NCI-H2171 treated with DMSO at 0.1 percent for 48 hours (cell line): ENCODE measurements at places on chromosomes 13 and 19.

GRCh38 chr19:3774621-3775373 is 2.8 kb upstream of the RAX2 start:
- DNase-seq: no peak

DNA sequence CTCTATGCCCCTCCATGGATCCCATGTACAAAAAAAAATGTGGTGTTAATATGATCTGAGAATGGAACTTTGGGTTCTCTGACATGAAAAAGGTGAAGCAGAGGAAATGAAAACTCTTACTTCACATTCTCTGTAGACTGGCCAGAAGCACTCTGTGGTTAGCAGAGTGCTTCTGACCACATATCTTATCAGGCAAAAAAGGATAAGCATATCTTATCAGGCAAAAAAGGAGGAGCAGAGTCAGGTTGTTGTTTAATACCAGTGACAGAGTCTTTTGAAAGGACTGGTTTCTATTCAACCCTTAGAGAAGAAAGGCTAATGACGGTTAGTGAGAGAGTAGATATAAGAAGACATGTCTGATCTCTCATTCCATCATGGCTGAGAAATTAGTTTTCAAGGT is 1404.8 kb downstream of the SLITRK1 start:
- no peak for DNase-seq

- no peak for DNase-seq
Measured at GRCh38 chr19:41233748-41234240, 14.8 kb downstream of the AXL start.

- DNase-seq: no peak
Measured at GRCh38 chr13:50149932-50150331, 134.7 kb downstream of the KCNRG start.

GRCh38 chr19:1028062-1028926 is 1.9 kb downstream of the CNN2 start:
- peak; percentile 25 for DNase-seq

- DNase-seq: peak; percentile 27
Measured at GRCh38 chr19:18488838-18489626, 32.8 kb downstream of the ELL start.

DNA sequence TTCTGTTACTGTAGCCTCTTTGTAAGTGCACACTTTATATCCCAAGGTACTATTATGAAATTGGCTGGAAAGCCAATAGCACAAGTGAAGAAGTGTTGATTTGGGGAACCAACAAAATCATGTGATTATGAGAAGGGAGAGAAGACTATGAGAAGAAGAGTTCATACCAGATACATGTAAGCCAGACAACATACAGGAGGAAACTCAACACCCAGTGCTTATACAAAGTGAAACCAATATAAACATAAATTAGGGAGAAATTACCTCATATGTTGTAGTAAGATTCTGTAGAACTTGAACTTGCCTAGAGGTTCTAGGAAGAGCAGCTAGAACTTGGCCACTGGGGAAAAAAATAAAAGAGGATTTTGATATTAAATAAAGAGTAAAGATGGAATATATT is 17.4 kb downstream of the CPB2 start:
- no peak for DNase-seq

- no peak for DNase-seq
Measured at GRCh38 chr19:18593367-18594095, 4.9 kb downstream of the REX1BD start.

GRCh38 chr13:51148952-51149573 is 38.0 kb upstream of the C13orf42 start:
- DNase-seq: peak; percentile 59

DNA sequence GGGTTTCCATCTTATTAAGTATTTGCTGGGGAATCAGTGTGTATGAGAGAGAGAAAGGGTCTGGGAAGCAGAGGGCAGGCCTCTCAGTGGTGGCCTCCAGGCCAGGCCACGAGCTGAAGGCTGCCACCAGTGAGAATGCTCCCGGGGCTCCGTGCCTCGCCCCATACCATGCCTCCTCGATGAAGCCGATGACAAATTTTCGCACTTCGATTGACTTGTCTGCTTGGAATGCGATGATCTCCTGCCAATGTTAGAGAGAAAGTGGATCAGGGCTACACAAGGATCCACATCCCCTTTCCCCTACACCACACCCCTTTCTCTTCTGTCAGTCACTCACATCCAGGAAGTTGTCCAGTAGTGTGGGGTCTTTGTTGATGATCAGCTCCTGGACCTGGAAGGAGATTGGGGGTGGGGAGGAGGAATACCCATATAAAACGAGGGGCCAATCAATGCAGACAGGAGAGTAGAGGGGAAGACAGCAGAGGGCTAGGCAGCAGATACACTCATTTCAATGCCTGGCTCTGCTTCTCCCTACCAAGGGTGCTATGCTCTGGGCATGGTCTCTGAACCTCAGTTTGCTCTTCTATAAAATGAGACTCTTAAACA is 10.7 kb downstream of the SYMPK start:
- DNase-seq: no peak

GRCh38 chr19:40528533-40529092 is 48.1 kb upstream of the SHKBP1 start:
- DNase-seq: no peak

DNA sequence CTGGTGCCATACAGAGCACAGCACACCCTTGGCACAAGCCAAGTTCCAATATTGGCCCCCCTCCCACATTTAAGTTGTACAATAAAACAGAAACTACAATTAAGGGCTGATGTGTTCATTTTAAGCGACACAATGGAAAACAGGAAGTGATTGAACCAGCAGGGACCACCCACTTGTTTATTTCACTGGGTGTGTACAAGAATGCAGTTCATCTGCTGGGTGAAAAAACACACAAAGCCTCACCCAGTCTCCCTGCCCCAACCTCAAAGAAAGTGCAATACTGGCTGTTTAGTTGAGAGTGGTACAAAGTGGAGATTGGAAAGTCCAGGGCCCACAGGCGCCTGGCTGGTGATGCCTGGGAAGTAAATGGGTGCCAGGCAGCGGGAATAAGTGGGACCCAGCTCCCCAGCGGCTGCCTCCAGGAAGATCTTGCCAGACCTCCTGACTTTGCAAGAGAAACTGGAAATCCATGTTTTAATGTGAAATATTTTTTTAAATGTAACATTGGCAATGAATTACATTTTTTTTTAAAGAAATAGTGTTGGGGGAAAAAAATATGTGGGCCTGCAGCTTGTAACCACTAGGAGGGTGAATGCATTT is 322.1 kb downstream of the ZNF536 start:
- no peak for DNase-seq

DNA sequence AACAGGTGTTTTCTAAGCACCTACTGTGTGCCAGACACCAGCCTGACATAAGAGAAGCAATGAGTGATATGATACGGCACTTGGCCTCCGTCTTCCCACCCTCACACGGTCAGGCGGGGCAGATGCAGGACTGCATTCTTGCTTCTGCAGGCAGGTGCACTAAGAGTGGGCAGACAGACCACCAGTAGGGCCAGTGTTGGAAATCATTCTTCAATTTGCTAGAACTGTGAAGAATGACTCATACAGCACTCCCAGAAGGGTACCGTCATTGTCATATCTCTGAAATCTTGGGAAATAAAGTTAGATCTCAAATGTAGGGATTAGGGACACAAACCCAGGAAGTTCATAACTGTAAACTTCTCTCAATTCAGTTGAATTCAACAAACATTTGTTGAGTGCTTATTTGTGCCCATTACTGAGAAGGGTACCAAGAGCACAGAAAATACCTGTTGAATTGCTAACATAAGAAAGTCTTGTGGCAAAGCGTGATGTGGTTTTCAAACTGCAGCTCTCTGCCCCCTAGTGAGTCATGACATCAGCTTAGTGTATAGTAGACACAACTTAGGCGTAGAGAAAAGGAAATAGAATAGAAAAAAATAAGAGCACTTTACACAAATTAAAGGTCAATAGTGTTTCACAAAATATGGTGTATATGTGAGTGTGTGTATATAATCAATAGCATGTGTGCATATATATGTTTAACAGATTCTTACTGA is 76.1 kb downstream of the TEX26 start:
- DNase-seq: no peak

GRCh38 chr19:12093777-12094176 is 29.2 kb downstream of the ZNF844 start:
- DNase-seq: no peak

- DNase-seq: no peak
Measured at GRCh38 chr13:73777134-73777533, 357.1 kb downstream of the KLF12 start.

GRCh38 chr13:47334173-47334572 is 437.3 kb upstream of the HTR2A start:
- no peak for DNase-seq

DNA sequence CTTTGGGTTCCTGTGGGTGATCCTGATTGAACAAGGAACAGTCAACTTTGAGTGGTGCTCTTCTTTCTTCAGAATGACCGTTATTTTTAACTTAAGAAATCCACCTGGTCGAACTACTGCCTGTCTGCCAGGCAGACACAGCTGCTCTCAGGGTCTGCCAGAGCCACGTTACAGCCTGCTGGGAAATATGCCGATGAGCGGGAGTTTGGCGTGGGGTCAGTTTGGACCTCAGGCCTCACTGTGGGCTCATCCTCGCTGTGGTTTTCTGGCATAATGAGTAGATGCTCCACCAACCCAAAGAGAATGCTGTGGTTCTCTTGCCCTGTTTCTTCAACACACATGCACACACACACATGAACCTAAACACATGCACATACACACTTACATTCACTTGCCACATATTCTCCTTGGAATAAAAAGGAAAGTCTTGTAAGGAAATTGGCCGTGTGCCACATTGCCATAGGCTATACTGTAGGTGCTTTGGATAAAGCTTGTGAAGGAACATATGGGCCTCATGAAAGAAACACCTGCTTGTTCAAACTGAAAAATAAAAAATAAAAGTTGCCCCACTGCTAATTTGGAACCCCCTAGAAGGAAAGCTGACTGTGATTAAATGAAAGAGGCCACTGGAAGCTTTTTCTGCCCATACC is 598.7 kb upstream of the KLF12 start:
- DNase-seq: peak; percentile 74

DNA sequence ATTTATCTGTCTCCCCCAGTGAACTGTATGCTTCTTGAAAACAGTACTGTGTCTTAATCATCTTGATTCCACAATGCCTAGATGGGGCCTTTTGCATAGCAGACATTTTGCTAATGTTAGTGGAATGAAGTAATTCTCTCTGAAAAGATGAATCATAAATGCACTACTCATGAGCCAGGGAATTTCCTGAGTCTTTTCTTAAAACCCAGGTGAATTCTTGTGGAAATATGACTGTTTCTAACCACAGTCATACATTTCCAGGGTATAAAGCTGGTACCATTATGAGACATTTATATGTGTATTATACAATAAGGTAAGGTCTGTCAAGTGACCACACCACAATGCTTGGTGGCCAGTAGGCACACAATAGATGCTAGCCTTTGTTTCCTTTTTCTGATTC is 5.5 kb upstream of the KCTD4 start:
- DNase-seq: peak; percentile 32
